Renal cortical epithelial cell (primary cell): ENCODE measurements at places on chromosomes 3 and 15.

DNA sequence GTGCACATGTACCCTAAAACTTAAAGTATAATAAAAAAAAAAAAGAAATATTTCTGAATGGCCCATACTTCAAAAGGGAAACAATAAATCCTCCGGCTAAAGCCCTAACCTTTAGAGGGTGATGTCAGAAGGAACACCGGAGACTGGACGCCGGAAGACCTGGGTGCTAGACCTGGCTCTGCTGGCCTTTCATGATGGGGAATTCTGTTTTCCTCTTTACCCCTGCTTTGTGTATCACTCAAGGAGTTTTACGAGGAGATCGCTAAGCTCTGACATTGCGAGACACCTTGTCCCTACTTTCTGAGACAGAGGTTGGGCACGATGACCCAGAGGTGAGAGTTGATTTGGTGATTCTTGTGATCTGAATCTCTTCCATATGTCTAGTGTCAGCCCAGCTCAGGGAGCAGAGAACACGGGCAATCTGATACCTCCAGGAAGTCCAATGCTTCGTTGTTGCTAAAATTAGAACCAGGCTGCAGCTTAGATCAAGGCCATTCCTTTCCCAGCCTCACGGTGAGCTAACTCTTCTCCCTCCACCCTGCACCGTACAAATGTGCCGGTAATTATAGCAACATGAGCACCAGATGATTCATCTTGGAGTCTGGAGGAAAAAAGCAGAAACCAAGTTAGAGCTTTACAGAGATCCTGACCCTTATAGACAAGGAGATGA lies 42.0 kb upstream of the CFAP161 start:
- DNase-seq: peak; percentile 58

- DNase-seq: peak; percentile 71
Measured at GRCh38 chr3:38834110-38834509, 18.1 kb upstream of the SCN10A start.

GRCh38 chr3:81871358-81872155 lies 110.1 kb upstream of the GBE1 start:
- DNase-seq: peak; percentile 3

DNA sequence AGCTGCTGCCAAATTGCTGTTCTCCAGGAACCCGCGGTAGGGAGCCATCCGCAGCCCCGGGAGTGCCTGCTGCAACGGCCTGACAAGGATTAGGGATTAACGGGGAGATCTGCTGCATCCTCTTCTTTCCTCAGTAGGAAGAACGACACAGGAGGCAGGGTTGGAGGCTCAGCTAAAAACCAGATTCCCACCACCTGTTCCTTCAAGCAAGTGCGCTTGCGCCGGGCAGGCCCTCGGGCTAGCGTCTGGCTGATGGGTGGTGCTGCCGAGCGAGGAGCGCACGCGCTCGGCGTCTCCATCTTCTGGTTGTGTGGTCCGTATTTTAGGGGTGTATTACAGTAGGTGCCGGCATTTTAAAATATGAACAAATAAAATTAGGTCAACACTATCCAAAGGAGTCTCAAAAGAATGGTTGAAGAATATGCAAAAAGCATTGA lies 25.4 kb upstream of the SLC25A26 start:
- DNase-seq: peak; percentile 22

- no peak for DNase-seq
Measured at GRCh38 chr15:68990992-68991500, 23.4 kb upstream of the NOX5 start.

GRCh38 chr3:95752199-95752598 lies 1062.2 kb upstream of the EPHA6 start:
- DNase-seq: no peak

- DNase-seq: peak; percentile 73
Measured at GRCh38 chr3:124826703-124827102, 60.5 kb downstream of the ITGB5 start.

GRCh38 chr3:30245858-30246622 lies 360.4 kb upstream of the TGFBR2 start:
- peak; percentile 44 for DNase-seq

- DNase-seq: no peak
Measured at GRCh38 chr15:90519688-90520087, 10.0 kb upstream of the CRTC3 start.

- DNase-seq: no peak
Measured at GRCh38 chr3:100096866-100097265, 17.4 kb downstream of the FILIP1L start.

DNA sequence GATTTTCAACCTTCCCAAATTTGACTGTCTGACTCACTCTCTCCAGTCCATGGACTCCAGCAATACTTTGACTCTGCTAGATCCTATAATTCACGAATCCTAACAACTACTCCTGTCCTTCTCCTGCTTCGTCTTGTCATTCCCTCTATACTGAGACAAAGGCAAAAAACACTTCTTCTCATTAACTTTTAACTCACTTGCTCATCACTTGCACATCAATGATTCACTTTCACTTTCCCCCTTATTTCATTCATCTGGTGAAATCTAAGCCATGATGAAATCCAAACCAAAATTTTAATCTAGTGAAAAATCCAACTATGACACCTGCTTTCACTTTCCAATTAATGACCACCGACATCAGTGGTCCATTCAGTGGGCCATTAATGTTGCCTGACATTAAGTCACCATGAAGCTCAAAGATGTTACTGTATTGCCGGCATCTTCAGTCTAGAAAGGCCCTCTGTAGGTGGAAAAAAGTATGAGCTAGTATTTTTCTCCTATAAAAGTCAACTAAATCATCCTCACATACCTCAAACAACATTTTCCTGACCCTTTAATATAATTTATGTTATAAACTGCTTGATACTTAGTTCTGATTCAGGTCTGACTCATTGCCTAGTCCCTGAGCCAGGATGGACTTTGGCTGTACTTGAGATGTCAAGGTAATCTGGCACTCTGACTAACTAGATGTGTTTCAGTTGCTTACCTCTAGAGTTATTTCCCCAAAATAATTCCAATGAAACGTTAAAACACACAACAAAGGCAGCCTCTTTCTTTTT lies 158.6 kb downstream of the CNTN6 start:
- peak; percentile 84 for DNase-seq

DNA sequence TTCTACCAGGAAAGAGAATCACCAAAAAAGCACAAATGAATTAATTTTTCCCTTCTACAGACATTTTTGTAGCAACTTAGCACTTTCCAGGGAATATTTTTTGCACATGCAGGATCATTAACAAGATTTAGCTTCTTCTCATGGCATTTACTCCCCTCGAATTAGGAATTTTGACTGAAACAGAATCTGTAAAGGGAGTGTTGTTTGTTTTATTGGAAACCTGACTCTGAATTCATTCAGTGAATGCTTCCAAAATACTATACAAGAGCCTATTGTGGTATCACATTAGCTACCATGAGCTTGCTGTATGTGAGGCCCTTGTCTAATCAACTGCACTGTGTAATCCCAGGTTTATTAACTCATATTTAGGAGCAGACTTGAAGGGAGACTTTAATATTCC lies 130.4 kb upstream of the ATP10A start:
- DNase-seq: no peak

DNA sequence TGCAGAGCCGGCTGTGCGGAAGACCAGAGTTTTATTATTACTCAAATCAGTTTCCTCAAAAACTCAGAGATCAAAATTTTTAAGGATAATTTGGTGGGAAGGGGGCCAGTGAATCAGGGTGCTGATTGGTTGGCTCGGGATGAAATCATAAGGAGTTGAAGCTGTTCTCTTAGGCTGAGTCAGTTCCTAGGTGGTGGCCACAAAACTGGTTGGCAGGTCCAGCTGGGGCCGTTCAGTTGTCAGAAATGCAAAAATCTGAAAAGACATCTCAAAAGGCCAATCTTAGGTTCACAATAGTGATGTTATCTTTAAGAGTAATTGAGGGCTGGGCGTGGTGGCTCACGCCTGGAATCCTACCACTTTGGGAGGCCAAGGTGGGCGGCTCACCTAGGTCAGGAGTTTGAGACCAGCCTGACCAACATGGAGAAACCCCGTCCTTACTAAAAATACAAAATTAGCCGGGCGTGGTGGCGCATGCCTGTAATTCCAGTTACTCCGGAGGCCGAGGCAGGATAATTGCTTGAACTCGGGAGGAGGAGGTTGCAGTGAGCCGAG lies 2.3 kb upstream of the ZNF589 start:
- no peak for DNase-seq

GRCh38 chr3:125261031-125261430 lies 48.5 kb upstream of the SLC12A8 start:
- DNase-seq: no peak

DNA sequence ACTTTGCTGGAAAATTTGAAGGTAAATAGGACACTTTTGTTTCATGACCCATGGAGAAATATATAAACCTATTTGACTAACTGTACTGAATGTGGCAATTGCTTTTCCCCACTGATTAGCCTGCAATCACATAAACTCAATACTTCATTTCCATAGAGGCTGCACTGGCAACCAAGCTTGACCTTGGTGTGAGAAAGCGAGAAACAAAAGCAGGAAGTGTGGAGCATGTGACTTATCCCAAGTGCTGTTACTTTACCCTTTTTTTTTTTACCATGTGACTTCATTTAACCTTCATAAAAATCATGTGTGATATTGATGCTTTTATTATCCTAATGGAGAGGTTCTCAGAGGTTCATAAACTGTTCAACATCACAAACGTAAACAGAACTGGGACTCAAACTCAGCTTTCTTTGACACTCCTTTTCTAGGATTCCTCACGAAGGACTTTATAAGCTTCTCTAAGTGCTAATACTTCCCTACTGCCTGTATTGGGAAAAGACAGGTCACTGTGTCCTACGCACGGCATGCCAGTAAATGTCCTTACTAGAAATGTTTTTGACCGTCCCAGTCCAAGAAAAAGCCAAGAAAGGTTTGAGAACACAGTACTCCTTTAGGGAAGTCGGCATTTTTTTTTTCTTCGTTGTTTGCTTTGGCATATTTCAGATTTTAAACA lies 34.9 kb upstream of the ZNF385D start:
- peak; percentile 10 for DNase-seq

DNA sequence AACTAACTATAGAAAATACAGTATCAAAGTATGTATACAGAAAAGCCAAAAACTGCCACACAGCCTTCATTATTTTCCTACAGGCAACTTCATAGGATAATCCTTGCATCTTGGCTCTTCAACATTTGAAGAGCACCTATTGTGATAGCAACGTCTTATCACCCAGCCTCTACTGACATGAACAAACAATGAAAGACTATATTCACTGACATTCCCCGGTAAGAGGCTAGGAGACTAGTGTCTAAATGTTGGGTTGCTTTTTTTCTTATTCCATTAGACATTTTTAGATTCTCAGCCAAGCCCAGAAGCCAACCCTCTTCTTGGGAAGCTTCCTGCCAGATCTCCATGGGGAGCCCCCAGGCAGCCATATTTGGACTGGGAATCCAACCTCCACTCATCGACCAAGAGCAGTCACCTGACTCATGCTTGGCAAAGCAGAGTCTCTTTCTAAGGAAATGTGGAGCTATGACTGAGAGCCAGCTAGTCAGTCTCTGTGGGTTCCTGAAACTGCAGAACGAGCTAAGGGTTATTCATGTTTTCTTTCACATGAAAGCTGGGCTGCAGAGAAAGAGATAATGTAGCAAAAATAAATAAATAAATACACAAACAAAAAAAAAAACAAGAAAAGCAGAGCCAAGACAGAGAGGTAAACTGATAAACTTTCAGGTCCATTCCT lies 227.5 kb downstream of the MAGI1 start:
- no peak for DNase-seq

- peak; percentile 64 for DNase-seq
Measured at GRCh38 chr3:185200639-185201038, 47.8 kb upstream of the C3orf70 start.

GRCh38 chr3:51680196-51680595 lies 9.1 kb downstream of the TEX264 start:
- DNase-seq: no peak

GRCh38 chr15:98842973-98843285 lies 164.7 kb downstream of the PGPEP1L start:
- DNase-seq: no peak

GRCh38 chr15:65258375-65259262 lies 28.1 kb downstream of the PARP16 start:
- no peak for DNase-seq

DNA sequence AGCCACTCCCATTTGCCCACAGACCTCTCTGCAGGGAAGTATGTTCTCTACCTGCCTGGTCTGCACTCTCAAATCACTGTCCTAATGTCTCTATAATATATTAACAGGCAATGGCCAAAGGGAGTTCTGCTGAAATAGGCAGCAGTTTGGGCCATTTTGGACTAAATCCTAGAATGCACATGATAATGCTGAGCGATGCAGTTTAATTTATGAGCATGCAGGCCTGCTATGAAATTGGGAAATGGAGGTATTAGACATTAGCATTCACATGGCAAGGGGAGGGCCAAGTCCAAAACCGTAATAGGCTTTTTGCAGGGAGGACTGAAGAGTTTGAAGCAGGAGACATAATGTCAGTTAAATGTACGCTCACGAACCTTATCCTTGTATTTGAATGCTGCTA lies 31.3 kb downstream of the NMNAT3 start:
- DNase-seq: no peak

DNA sequence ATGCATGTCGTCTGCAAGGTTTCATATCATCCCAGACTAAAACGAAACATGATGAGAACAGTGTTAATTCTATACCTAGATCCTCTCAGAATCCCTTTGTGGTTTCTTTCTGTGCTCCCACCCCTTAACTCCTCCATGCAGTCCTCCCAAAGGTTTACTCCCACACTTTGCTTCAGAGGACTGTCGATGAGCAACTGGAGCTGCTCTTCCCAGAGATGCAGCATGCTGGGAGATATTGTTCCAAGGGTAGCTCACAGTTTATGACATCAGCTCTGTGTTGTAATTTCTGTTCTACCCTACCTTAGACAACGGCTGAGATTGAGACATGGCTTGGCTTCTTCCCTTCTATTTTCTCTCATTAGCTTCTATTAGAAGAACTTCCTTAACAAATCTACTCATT lies 313.0 kb upstream of the COL8A1 start:
- peak; percentile 20 for DNase-seq

DNA sequence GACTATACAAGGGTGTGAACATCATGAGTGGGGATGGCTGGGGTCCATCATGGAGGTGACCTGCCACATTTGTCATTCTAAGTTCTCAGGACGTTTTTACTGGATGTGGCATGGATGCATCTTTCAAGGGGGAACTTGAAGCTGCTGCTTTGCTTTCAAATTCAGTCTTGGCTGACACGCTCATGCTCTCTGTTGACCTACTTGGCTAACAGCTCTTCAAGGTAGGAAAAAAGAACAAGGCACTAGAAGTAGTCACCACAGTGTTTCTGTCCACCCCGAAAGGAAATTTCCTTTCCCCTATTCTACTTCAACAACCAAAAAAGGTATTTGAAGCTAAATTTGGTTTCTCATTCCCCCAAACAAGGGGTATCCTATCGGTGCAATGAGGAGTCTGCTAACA lies 15.0 kb downstream of the STIMATE start:
- no peak for DNase-seq

- no peak for DNase-seq
Measured at GRCh38 chr3:184227481-184227935, 1.9 kb upstream of the VWA5B2 start.
